Cardiac muscle cell (in vitro differentiated cells and primary cell): ENCODE measurements at places on chromosomes 7 and 10. TPM values are rescaled to one million over a fixed set of nuclear protein-coding genes. Genes with fewer than 3 reads are reported as not detected.
A peak's percentile ranks its signal among the peaks of the same experiment; 100 is the strongest.

The ELAPOR2 gene
- total RNA-seq = 35.8 and 39.1 TPM in 2 replicates

The IFIT1 gene
- 22.7 and 23.9 TPM in 2 replicates for total RNA-seq

The HDAC9 gene
- 61.5 and 101 TPM in 2 replicates for total RNA-seq

The HTR5A gene
- total RNA-seq = not detected in 2 replicates

The CYP26C1 gene
- total RNA-seq = 0.06 and 0.21 TPM in 2 replicates

The SPACDR gene
- total RNA-seq = 0.28 and 1.6 TPM in 2 replicates

The CDK14 gene
- total RNA-seq = 20.6 and 22.5 TPM in 2 replicates

The ST8SIA6 gene
- not detected in 2 replicates for total RNA-seq

The SPDYE5 gene
- not detected in 2 replicates for total RNA-seq

The DKK1 gene
- total RNA-seq = 3.2 and 6.0 TPM in 2 replicates

The SFR1 gene
- 5.5 and 8.7 TPM in 2 replicates for total RNA-seq

The DNA2 gene
- total RNA-seq = 5.4 and 8.1 TPM in 2 replicates

The PLOD3 gene
- total RNA-seq = 45.1 and 52.7 TPM in 2 replicates

The SPDYE2B gene
- not detected in 2 replicates for total RNA-seq

GRCh38 chr7:69748530-69748929 is 150.3 kb downstream of the AUTS2 start:
- no peak overlapping the region for H3K27ac ChIP-seq
- H3K4me3 ChIP-seq = no peak overlapping the region
- H3K27me3 ChIP-seq = no peaks in the 10 kb centered on the region
- no peaks in the 10 kb centered on the region for H3K36me3 ChIP-seq

DNA sequence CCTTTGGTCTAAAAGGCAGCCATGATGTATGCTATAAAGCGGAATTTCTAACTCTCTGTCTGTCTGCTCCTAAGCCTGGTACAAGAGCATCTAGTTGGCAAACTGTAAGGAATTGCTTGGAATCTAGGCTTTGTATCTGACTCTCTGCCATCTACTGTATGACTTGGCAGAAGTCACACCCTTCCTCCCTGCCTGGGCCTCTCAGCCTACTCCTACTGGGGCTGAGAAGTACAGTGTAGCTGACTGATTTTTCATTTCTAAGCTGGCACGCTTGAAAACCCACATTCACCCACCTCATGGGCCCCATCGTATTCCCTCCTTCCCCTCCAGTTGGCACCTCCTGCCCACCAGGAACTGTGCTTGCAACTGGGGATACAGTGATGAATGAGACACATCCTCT is 435.2 kb downstream of the PLXNA4 start:
- H3K27ac ChIP-seq = no peak overlapping the region
- no peaks in the 10 kb centered on the region for H3K4me1 ChIP-seq

GRCh38 chr7:134197345-134197744 is 70.2 kb downstream of the LRGUK start:
- no peaks in the 10 kb centered on the region for H3K27me3 ChIP-seq
- H3K4me1 ChIP-seq = no peaks in the 10 kb centered on the region
- no peaks in the 10 kb centered on the region for H3K36me3 ChIP-seq
- DNase-seq = no peak

DNA sequence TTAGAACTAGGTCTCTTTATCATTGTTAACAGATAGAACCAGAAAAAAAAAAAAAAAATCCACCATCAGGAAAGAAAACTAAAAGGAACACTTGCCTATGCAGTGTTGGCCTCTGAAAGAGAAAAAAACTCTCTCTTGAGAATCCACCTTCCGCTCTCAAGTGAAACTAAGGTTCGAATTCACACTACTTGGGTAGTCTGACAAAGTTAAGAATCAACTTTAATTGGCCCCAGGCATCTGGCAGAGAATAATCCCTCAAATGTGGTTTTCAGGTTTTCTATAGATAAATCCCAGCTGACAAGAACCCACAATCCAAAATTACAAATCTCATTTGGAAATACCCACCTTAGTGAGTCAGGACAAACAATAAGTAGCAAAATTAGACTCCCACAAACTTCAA is 199.7 kb upstream of the LRRN3 start:
- no peak overlapping the region for H3K4me3 ChIP-seq
- no peaks in the 10 kb centered on the region for H3K36me3 ChIP-seq
- no peaks in the 10 kb centered on the region for H3K27me3 ChIP-seq

DNA sequence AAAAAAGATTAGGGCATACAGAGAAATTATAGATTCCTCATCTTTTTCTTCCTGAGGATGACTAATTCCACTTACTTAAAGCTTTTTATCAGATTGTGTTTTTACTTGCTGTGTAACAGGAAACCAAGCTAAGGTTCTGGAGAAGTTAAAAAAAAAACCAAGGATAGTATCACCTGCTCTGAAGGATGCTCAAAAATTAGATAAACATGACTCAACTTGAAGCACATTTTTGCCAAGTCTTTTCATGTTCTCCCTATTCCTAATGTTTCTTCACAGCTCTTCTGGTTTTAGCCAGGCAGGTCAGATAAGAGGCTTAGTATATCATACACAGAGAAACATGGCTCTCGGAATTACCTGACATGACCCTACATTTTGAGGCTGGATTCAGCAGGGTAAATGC is 90.3 kb downstream of the CPEB3 start:
- peaks cover 4% of the 10 kb centered on the region for H3K4me1 ChIP-seq
- no peak for DNase-seq
- no peak overlapping the region for H3K4me3 ChIP-seq
- H3K27me3 ChIP-seq = no peaks in the 10 kb centered on the region
- no peaks in the 10 kb centered on the region for H3K36me3 ChIP-seq

DNA sequence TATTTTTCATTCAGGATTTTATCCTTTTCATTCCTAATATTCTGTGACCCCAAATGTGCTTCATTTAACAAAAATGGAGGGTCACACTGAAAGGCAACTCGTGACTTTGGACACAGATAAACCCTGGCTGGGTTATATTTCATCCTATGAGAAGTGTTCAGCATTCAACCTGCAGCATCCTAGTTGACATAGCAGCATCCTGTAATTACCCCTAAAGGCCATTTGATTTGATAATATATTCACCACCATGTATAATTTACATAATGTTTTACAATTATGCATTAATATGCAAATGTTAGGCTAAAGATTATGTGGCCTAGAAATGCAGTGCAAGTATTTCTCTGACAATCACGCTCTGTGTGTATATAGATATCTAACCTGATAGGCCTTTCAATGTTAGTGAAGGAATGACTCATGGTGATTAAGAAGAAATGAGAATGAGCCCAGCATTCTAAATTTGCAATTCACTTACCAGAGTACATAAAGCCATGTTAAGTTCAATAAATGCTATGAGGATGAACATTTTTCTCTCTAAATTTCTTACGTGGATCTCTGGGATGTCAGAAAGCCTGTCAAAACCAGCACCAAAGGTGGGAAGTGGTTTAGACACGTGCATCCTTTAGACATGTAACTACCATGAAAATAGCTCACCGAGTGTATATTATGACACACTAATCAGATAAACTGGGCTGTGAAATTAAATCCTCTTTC is 337.7 kb upstream of the AOAH start:
- H3K4me3 ChIP-seq = no peak overlapping the region
- no peaks in the 10 kb centered on the region for H3K4me1 ChIP-seq
- H3K27ac ChIP-seq = no peak overlapping the region
- no peaks in the 10 kb centered on the region for H3K36me3 ChIP-seq
- H3K27me3 ChIP-seq = no peaks in the 10 kb centered on the region

GRCh38 chr7:134919240-134919641 is 67.1 kb upstream of the AGBL3 start:
- no peak overlapping the region for H3K27ac ChIP-seq
- H3K27me3 ChIP-seq = no peaks in the 10 kb centered on the region
- no peak for DNase-seq
- no peaks in the 10 kb centered on the region for H3K36me3 ChIP-seq
- no peaks in the 10 kb centered on the region for H3K4me1 ChIP-seq
- H3K4me3 ChIP-seq = no peak overlapping the region

GRCh38 chr10:70866424-70866823 is 21.9 kb downstream of the PCBD1 start:
- no peaks in the 10 kb centered on the region for H3K27me3 ChIP-seq
- H3K27ac ChIP-seq = no peak overlapping the region
- H3K4me3 ChIP-seq = no peak overlapping the region
- H3K4me1 ChIP-seq = no peaks in the 10 kb centered on the region
- peak; percentile 21 for DNase-seq

GRCh38 chr10:124447751-124448466 is 1.9 kb downstream of the NKX1-2 start:
- no peak overlapping the region for H3K27ac ChIP-seq
- DNase-seq = peak; percentile 44
- no peaks in the 10 kb centered on the region for H3K36me3 ChIP-seq
- peaks cover 8% of the 10 kb centered on the region for H3K4me1 ChIP-seq
- peaks cover 97% of the 10 kb centered on the region for H3K27me3 ChIP-seq

- no peaks in the 10 kb centered on the region for H3K4me1 ChIP-seq
- no peaks in the 10 kb centered on the region for H3K36me3 ChIP-seq
- no peak for DNase-seq
- no peaks in the 10 kb centered on the region for H3K27me3 ChIP-seq
Measured at GRCh38 chr10:13787015-13787421, 200.3 kb downstream of the PRPF18 start.

GRCh38 chr10:117441812-117442443 is 66.7 kb upstream of the PDZD8 start:
- H3K4me1 ChIP-seq = no peaks in the 10 kb centered on the region
- no peaks in the 10 kb centered on the region for H3K36me3 ChIP-seq
- no peaks in the 10 kb centered on the region for H3K27me3 ChIP-seq
- no peak overlapping the region for H3K27ac ChIP-seq
- peak; percentile 90 for DNase-seq

DNA sequence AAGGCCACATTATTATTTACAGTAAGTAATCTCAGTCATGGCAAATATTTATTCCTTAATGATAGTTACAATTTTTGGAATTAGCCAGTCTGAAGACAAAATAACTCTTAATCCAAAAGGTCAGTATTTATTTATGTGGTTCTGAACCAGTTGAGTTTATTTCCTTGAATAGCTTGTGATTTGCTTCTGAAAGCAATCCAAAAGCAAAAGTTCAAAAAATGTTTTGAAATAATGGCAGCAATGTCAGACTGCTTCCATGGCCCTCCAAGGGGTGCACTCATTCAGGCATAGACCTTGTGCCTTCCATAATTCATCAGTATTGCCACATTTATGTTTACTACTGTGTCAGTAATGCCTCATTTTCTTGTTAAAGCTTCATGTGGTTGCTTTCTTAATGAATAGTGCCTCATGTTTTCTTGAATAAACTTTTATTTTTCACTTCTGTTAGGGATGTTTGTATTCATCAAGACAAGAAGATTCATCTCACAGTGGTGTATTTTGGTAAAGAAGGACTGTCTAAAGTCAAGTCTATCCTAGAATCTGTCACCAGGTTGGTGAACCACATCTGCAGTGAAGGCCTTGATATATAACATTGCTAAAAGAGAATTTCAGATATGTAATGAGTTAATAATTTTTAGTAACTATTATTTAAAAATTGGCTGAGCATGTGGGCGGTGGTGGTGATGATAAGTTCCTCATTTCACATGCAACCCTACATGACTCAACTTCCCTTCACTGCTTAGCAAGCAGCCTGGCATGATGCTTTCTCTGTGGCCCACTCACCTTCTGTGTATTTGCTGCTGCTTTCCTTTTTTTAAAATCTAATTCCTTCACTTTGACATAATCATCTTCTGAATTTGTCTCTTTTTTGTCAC is 22.0 kb downstream of the CSGALNACT2 start:
- H3K4me1 ChIP-seq = no peaks in the 10 kb centered on the region
- H3K4me3 ChIP-seq = no peak overlapping the region
- no peak overlapping the region for H3K27ac ChIP-seq
- no peaks in the 10 kb centered on the region for H3K36me3 ChIP-seq
- DNase-seq = no peak
- H3K27me3 ChIP-seq = no peaks in the 10 kb centered on the region

- H3K4me1 ChIP-seq = no peaks in the 10 kb centered on the region
- no peak for DNase-seq
- H3K4me3 ChIP-seq = no peak overlapping the region
- H3K27me3 ChIP-seq = no peaks in the 10 kb centered on the region
- H3K36me3 ChIP-seq = no peaks in the 10 kb centered on the region
Measured at GRCh38 chr7:96737545-96738050, 28.0 kb upstream of the SEM1 start.

GRCh38 chr7:100538348-100538653 is 702 bp upstream of the AGFG2 start:
- no peak for DNase-seq
- H3K36me3 ChIP-seq = no peaks in the 10 kb centered on the region
- peak overlapping the region; percentile 15 for H3K4me3 ChIP-seq
- H3K27ac ChIP-seq = peak overlapping the region; percentile 52
- H3K27me3 ChIP-seq = no peaks in the 10 kb centered on the region

DNA sequence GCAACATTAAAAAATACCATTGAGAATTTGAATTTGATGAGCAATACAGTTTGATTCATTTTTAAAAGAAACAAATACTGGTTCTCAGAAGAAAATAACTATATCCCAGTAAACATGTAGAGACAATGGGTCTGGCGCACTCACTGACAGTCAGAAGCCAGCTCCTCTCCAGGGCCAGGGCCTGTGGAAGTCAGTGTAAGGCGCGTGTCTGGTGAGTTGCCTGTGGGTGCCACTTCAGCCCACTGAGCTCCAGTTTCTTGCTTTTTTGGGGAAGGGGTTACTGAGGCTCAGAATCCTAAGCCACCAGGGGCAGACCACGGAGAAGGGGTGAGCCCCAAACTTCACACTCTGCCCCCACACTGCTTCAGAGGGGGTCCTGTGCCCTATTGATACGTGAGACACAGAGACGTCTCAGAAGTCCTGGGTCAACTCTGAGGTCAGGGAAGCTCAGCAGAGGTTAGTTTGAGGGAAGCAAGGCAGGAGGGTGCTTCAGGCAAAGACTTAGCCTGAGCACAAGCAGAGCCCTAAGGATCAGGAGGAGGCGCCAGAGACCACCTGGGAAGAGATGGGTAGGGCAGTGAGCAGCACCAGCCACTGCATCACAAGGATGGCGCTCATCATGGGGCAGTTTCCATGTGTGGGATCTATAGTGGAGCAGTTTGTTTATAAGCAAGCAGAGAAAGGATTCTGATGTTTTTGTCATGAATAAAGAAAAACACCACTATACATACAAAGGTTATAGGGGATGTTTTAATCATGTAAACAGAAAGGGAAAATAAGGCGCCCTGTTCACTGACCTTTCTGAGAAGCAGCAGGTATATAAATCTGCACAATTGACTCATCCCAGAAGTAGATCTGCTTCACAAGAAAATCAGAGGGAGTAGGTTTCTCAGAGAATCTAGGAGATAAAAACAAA is 95.7 kb downstream of the PKD1L1 start:
- no peak overlapping the region for H3K4me3 ChIP-seq
- H3K27me3 ChIP-seq = no peaks in the 10 kb centered on the region
- no peaks in the 10 kb centered on the region for H3K4me1 ChIP-seq
